Stimulated activated CD8-positive, alpha-beta memory T cell treated with anti-CD3 and anti-CD28 coated beads, Interleukin-2, amount 100 ng/mL, for 1 hour (primary cell): ENCODE measurements at places on chromosomes 2 and 18.

- no peak for DNase-seq
Observed at GRCh38 chr2:2045141-2045540, 285.9 kb downstream of the MYT1L start.

DNA sequence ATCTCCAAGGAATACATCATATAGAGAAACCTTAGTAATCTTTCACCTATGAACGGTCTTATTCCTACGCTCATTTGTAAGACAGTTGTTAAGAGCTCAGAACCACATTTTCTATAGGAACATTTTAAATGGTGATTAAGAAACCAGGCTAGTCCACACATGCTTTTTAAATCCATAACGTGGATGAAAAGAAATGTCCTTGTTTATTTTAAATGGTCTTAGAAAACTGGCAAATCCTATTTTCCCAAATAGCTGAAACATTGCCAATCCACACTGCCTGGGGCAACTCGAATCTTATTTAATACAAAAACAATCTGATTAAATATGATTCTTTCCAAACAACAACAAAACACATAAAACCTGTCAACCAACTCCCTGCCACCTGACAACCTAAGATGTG lies 23.7 kb downstream of the METTL8 start:
- DNase-seq, result no peak

DNA sequence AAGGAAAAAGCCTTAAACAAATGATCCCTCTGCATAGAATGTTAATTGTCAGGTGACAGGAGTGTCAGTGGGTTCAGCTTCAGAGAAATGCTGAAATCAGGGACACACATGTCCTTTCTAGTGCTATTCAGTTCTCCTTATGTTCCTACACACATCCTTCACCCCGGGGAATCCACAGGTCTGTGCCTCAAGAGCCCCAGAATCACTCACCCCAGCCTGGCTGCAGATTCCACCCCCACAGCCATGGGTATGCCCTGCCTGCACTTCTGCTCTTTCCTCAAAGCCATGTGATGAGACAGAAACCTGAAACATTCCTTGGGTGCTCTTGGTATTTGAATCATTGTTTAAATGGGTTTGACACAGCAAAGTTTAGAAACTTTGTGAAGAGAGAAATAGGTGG lies 27.4 kb upstream of the FZD7 start:
- no peak for DNase-seq

GRCh38 chr2:29249666-29250253 lies 134.5 kb downstream of the CLIP4 start:
- no peak for DNase-seq

GRCh38 chr2:66849153-66849755 lies 414.3 kb downstream of the MEIS1 start:
- DNase-seq, result no peak

DNA sequence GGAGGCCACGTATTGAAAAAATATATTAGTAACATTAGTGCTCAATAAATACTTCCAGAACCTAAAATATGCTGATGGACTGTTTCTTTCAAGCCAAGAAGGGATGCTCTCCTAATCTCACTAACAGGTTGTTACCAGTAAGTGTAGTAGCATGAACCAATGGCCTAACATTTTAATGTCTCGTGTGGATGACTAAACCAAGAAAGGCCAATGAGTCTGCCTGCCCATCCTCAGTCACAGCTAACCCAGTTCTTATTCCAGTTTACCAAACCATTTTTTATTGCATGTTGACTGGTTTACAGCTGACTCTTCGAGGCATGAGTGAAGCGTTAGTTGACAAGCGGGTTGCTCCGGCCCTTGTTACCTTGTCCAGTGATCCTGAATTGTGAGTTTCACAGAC lies 45.1 kb upstream of the TNFRSF11A start:
- DNase-seq, result no peak

DNA sequence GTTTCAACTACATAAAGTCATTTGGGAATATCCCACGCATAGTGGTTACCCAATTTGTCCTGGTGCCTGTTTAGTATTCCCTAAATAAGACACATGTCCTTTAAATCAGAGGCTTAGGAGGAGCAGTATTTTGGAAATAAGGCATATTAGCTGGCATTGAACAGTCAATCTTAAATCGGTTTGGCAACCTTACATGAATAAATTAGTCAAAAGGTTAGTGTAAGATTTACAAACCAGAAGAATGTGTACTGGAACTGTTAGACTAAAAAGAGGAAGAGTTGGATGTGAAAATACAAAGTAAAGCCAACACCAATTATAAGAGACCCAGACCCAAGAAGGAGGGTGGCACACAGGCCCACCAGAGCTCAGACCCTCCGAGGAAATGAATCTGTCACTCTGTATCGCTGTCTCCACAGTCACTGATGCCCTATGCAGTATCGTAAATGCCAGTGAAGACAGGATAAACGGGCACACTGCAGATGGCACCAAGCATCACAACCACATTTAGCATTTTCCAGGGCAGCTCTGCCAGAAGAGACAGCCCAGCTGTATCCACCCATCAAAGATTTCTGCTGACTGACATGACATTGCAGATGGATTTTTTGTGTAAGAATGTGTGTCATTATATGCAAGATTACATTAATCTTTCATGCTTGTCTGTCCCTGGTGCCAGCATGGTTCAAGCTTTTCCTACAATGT lies 90.4 kb downstream of the CERKL start:
- no peak for DNase-seq

GRCh38 chr18:4181882-4182568 lies 273.1 kb downstream of the DLGAP1 start:
- DNase-seq, result no peak

- peak; percentile 39 for DNase-seq
Observed at GRCh38 chr2:46942143-46942526, 26.5 kb upstream of the MCFD2 start.

DNA sequence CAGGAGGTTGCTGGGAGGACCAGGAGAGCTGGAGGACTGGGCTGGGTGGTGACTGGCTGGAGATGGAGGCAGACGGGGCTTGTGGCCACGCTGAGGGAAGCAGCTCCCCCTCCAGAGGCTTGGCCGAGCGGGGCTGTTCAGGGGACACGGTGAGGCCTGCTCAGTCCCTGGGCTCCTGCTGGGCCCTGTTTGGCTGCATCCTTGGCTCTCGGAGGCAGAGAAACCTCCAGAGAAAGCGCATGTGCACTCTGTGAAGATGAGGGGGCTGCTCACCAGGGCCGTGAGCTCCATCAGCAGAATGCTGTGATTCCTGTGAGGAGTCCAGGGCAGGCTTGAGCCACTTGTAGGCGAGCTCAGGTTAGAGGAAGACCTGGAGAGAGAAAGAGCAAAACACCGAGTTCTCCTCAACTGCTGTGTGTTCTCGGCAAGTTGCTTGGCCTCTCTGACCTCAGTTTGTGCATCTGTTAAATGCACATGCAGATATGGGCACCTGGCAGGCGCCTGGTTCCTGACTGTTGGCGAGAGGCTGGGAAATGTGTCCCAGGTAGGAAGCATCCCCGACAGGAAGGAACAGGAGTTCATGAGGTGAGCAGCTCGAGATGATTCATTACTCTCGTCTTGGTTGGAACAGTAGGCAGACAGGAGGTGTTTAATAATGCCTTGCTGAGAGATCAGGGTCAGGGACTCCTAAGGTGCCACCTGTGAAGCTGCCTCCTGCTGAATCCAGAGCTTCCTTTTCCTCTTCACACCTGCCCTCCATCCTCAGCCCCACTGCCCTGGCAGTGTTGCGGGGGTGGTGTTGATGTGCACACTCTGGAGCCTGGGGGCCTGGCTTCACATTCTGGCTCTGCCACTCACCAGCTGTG lies 941 bp downstream of the ZAP70 start:
- no peak for DNase-seq

DNA sequence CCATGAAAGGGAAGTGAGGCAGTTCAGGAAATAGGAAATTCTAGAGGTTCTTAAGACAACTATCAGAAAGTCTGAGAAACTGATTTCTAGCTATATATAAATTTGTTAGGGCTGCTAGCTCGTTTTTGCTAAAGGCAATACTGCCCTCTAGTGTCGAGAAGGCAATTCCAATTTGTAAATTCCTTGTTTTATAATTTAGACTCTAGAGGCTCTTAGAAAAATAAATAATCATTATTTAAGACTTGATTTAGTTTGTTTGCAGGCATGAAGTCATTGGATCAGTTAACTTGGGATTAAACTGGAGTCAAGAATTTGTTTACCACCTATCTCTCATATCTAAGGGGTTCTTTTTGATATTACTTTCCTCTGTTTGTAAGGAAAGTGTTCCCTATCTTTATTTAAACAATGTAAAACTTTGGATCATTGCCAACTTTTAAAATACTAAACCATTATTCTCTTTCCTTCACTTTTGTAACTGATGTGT lies 66.2 kb downstream of the ACVR2A start:
- DNase-seq, result peak; percentile 2

- DNase-seq, result no peak
Observed at GRCh38 chr2:224072541-224073188, 33.6 kb upstream of the SERPINE2 start.
